WTC11 (cell line): ENCODE measurements at places on chromosomes 7 and 10.

GRCh38 chr7:154504918-154505317 lies 452.7 kb downstream of the DPP6 start:
- DNase-seq = no peak

DNA sequence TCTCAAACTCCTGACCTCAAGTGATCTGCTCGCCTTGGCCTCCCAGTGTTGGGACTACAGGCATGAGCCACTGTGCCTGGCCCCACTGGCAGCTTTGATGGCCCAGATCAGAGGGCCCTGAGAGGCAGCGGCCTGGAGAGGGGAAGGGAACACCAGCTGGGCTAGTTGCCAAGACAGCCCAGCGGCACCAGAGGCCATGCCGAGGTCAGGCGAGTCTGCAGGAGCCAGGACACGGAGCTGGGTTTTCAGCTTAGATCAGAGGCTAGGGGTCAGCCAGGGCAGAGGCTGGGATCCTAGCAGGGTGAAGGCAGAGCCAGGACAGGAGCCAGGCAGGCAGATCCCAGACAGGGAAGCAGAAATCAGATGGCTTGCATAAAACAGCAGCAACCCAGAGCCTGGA lies 92.9 kb downstream of the MYL10 start:
- DNase-seq = no peak

GRCh38 chr7:7443806-7444350 lies 91.8 kb downstream of the COL28A1 start:
- no peak for DNase-seq

DNA sequence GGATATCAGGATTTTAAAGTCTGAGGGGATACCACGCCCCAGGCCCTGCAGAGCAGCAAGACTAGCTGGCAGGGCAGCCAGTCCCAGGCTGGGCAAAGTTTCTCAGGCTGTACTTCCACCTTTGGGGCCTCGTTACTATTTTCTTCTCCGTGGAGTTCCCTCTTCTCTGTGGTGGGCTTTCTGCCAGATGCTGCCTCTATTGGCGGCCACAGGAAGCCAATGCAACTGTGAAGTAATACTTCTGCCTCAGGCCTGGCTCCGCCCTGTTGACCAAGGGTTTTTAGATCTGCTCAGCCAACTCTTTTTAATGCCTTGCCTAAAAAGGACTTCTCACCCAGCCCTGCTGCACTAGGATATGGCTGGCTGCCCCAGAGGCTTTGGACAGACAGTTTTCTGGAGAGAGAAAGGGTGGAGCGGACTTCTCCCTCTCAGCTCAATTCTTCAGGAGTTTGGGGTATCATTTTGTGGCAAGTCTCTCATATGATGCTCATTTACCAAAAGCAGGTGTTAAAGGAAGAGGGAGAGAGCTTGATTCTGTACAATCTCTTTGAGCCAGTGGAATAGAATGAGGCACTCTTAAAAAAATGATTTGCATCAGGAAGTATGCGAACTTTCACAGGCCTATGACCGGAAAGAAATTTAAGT lies 67.4 kb downstream of the HHEX start:
- peak; percentile 41 for DNase-seq

DNA sequence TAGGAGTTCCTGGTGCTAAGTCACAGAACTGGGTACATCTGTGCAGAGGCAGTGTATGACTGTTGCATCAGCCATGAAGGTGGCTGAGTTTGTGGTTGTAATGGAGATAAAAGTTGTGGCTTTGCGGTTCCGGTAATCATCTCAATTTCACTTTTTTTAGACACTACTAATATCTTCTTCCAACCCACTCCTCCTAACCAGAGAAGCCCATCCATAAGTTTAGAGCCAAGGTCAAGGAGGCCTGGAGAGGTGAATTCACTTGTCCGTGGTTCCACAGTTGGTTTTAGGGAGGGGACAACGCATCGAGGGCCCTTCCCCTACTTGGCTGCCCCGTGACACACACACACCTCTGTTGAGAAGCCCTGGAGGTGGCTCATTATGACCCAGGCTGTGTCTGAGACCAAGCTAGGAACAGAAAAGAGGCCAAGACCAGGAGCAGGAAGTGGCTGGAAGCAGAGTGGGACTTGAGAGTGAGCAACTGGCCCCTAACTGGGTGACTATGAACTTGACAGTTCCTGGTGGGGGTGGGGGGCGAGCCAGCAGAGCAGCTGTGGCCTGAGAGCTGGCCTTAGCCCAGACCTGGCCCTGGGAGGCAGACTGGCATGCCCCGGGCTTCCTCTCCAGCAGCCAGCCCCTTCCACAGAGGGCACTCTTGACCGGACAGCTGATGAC lies 66.8 kb upstream of the COL13A1 start:
- no peak for DNase-seq

DNA sequence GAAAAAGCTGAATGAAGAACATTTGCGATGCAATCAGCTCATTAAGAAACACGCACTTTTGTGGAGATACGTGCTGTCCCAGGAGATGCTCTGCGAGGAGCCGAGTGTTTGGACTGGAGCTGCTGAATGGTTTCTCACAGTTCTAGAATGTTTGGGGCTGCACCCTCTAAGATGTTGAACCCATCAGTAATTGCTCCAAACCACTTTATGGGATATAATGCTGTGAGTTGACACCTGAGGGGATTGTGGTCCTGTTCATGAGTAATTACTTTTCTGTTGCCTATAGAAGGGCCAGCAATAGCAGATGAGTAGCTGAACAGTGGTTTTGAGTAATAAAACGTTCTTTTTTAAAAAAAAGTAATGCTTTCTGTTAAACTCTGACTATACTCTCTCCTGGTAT lies 63.1 kb downstream of the IKZF1 start:
- no peak for DNase-seq

- DNase-seq = no peak
These were observed 250.5 kb downstream of the ZMYND11 start for GRCh38 chr10:385571-386300.

DNA sequence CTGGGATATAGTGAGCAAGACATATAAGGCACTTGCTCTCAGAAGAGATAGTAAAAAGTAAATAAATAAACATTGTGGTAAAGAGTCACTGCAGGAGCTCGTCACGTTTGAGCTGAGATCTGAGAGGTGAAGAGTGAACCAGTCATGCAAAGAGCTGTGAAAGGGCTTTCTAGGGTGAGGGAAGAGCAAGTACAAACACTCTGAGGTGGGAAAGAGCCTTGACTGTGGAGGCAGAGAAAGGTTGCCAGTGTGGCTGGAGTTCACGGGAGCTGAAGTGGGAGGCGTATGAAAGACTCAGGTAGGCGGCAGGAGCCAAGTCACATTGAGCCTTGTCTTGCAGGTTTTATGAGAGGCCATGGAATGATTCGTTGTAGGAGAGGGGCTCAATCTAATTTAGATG lies 141.0 kb downstream of the C1GALT1 start:
- no peak for DNase-seq

DNA sequence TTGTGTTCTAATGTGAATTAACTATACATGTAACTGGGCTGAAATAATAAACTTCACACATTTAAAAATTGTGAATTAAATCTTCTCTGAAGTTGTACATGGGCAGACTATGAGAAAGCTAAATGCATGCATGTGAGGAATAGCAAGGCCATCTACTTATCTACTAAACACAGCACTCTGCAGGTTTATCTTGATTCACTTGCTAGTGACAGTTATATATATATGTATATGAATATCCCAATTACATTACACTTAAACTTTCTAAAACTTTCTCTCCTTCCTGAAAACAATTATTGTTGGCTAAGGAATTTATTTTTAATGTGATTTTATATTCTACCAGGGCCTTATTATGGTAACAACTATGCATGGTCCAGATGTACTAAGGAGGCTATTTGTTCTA lies 5.1 kb upstream of the SP4 start:
- DNase-seq = no peak

DNA sequence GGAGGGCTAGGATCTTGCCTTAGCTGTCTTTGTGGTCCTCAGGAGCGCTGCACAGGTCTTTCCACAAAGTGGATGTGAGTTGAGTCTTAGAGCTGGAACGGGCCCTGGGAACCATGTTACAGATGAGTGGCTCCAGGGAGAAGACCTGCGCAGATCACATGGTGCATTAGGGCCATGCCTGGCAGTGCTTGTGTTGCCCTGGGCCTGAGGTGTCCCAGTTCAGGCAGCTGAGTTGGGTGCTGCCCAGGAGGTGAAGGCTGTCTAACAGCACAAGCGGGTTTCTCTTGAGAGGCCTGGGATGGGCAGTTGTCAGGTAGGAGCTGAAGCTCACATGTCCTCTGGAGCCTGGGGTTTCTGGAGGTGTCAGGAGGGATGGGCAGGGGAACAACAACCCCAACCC lies 33.7 kb upstream of the ANKRD2 start:
- DNase-seq = no peak

DNA sequence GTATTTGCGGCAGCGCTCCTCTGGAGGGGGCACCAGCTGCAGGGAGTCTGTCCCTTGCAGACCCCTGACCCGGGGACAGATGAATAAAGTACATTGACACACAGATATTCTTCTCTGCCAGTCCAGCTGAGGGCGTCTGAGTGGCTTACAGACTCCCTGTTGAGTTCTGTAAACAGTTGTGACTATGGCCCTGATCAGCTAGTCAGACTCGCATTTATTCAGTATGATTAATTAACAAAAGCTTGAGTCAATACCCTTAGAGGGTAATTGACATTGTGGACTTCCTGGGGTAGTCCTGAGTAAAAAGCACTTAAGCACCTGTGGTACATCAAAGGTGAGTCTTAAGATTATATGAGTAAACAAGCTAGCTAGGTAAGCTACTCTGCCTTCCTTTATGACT lies 21.0 kb downstream of the ANKRD30A start:
- DNase-seq = no peak

DNA sequence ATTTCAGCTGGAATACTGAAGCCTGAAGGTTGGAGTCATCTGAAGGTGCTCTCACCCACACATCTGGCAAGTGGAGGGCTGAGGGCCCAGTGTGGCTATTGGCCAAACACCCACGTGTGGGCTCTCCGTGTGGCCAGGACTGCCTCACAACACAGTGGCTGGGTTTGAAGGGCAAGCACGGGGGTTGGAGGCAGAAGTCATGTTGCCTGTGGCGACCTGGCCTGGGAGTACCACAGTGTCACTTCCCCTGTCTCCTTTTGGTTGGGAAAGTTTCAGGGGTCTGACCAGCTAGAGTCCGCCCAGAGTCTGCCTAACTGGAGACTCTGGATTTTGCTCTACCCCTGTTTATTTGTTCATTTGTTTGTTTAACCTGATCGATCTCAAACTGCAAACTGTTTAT lies 169.5 kb downstream of the DNAJB6 start:
- DNase-seq = no peak

- peak; percentile 28 for DNase-seq
These were observed 49.2 kb downstream of the TACR2 start for GRCh38 chr10:69367469-69367868.

- no peak for DNase-seq
These were observed 71.6 kb downstream of the PLCE1 start for GRCh38 chr10:94065362-94065761.

GRCh38 chr10:130171196-130171595 lies 35.0 kb downstream of the GLRX3 start:
- DNase-seq = no peak

- no peak for DNase-seq
These were observed 63.9 kb downstream of the VPS41 start for GRCh38 chr7:38844952-38845563.

DNA sequence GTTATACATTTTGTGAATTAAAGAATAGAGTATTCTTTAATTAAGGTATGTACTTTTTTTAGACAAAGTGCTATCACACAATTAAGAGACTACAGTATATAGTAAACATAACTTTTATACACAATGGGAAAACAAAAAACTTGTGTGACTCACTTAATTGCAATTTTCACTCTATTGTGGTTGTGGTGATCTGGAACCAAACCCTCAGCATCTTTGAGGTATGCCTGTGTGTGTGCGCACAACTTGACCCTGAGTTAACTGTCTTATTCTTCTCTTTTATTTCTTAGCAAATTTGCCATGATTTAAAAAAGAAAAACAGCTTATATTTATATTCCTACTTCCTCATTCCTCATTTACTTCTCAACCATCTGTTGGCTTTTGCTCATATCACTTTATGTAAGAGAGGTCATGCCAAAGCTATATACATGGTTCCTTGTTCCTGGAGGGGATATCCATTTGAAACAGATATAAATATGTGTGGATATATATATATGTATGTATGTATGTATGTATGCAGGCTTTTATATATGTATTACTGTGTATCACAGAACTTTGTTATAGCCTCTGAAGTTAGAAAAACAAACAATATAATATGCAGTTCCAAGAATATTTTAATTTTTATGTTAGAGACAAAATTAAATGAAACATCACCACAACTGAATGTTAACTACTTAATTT lies 259.5 kb upstream of the HGF start:
- no peak for DNase-seq

GRCh38 chr7:85356916-85357315 lies 170.1 kb upstream of the SEMA3D start:
- no peak for DNase-seq

GRCh38 chr7:132815696-132816311 lies 239.5 kb upstream of the PLXNA4 start:
- no peak for DNase-seq

DNA sequence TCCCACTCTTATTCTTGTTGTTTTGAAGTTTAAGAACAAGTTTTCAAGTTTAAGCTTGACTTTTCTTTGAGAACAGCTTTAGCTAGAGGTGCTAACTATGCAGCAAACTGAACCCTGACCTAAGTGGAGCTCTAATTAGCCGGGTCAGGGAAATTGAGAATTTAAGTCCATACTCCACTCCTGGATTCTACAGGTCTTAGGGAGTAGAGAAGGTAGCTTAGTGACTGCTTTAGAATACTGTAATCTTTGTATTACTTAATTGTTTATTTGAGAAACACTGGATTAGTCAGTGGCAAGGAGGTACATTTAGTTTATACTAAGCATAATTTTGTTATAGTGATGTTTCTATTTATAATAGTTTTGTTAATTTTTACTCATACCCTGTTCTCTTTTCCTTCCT lies 74.6 kb upstream of the STRIP2 start:
- DNase-seq = no peak

- DNase-seq = no peak
These were observed 128.0 kb upstream of the CACUL1 start for GRCh38 chr10:118882741-118883140.

DNA sequence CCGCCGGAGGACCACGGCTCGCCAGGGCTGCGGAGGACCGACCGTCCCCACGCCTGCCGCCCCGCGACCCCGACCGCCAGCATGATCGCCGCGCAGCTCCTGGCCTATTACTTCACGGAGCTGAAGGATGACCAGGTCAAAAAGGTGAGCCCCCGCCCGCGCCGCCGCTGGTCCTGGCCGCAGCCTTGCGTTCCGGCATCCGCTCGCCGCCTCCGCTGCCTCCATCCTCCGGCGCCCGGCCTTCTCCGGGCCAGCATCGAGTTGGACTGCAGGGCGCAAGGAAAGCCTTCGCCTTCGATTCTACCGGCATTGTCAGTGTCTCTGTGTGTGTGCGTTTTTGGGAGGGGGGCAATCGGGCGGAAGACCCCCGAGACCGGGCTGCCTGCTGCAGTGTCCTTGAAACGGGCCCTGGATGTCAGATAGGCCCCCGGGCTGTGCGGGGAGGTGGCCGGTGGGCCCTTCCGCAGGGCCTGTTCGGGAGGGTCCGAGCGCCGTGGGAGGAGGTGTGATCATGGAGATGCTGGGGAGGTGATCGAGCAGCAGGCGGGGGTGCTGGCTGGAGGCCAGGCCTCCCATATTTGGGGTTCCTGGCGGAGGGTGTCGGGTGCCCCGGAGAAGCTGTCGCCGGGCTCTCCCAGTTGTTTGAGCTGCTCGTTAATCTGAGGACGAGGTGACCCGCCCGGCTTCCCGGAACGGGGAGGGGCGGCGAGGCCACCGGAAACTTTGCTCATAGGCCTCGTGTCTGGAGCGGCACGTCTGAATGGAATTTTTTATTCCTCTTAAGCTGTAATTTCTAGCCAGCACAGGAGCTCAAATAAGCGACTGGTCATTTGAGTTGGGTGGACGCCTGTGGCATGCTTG lies 40.8 kb downstream of the HK1 start:
- DNase-seq = no peak

- peak; percentile 49 for DNase-seq
These were observed 1066.5 kb downstream of the TYW1 start for GRCh38 chr7:68063171-68063570.
